Activated CD4-positive, alpha-beta T cell treated with anti-CD3 and anti-CD28 coated beads, Interleukin-10, Interleukin-2, amounts not matched to agents 100 ng/mL and 50 ng/mL, durations not matched to agents 16 hours and 8 hours (primary cell): ENCODE measurements at places on chromosomes 16 and 17.

GRCh38 chr17:10761281-10761680, 31.5 kb upstream of the TMEM220 start:
- DNase-seq = no peak

DNA sequence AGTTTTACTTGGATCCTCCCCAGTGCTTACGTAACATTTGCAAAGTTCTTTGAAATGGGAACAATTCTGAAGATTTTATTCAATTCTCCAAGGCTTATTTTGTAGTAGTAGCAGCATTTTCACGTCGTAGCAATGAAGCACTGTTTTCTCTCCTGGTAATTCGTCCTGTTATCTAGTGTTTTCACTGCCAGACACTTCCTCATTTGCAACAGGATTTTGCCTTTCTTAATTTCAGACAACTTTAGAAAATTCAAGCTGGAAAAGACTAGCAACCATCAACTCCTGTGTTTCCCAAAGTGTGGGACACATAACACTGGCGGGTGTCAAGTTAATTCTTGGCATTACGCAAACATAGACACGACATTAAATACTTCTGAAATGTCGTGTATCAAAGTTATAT, 131.6 kb downstream of the CHD9NB start:
- no peak for DNase-seq

DNA sequence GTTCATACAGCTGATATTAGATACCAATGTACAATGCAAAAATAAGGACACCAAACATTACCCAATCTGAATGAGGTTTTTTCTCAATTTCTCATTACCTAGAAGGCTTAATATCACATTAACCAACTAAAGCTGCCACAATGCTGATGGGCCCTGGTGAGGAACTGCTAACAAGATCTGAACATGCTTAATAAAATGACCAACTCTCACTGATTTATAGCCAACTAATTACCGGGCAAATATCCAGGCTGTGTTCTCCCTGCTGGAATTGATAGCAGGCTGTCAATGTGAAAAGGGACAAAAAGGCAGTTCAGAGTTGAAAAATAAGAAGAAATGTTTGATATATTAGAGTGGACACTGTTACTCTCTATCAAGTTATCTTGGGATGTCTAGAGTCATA, 124.6 kb downstream of the TOX3 start:
- DNase-seq = no peak

- peak; percentile 21 for DNase-seq
Measured at GRCh38 chr16:48607056-48607825, 2.7 kb downstream of the N4BP1 start.

DNA sequence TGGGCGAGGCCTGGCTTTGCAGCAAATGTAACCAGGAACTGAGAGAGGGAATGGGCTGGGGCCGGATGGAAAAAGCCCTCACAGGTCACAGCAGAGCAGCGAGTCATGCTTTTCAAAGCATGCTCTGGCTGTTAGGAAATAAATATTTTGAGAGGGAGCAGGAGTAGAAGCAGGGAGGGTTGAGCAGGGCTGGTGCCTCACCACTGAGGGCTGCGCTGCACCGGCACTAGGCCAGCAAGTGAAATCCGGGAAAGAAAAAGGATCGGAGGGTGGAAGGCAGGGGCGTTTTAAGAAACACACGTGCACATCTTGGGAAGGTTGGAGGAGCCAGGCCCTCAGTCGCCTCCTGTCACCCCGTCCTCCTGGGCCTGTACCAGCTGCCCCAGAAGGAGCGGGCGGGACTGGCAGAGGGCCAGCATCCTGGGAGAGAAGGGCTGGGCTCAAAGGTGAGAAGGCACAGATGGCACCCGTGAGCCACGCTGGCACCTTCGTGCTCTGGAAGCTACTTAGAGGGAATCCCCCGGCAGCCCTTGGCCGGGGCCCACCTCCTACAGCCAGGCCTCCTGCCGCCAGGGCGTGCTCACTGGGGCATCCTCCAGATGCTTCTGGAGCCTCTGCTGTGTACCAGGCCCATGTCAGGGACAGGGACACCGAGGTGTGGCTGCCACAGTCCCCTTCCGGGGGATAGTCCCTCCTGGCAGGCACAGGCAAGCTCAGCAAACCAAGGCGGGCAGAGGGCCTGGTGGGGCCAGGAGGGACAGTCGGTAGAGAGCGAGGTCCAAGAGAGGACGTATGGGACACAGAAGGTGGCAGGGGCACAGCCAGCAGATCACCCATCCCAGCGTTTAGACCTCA, 71.5 kb upstream of the PLCG2 start:
- no peak for DNase-seq

DNA sequence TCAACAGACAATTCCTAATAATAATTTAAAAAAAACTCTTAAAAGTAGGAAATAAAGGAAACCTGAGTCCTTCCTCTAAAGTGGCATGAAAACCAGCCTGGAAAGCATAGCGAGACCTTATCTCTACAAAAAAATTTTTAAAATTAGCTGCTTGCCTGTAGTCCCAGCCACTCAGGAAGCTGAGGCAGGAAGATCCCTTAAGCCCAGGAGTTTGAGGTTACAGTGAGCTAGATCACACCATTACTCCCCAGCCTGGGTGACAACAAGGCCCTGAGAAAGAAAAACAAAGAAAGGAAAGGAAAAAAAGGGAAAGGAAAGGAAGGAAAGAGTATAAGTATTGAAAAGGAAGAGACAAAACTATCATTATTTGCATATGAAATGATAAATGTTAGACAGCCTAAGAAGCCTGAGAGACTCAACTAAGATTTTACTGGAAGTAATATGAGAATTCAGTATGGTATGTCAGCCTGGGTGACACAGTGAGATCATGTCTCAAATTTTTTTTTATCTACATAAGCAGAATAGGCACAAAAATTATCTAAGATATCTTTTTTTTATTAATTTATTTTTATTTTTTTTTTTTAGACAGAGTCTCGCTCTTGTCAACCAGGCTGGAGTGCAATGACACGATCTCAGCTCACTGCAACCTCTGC, 113.0 kb downstream of the GOSR1 start:
- no peak for DNase-seq

DNA sequence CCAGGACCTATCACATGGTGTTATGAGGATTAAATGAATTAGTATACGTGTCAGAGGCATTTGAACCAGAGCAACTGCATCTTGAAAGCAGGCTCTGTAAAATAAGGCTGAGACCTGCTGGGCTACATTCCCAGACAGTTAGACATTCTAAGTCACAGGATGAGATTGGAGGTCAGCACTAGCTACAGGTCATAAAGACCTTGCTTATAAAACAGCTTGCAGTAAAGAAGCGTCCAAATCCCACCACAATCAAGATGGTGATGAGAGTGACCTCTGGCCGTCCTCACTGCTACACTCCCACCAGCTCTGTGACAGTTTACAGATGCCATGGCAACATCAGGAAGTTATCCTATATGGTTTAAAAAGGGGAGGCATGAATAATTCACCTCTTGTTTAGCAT, 71.8 kb downstream of the IRF8 start:
- no peak for DNase-seq

DNA sequence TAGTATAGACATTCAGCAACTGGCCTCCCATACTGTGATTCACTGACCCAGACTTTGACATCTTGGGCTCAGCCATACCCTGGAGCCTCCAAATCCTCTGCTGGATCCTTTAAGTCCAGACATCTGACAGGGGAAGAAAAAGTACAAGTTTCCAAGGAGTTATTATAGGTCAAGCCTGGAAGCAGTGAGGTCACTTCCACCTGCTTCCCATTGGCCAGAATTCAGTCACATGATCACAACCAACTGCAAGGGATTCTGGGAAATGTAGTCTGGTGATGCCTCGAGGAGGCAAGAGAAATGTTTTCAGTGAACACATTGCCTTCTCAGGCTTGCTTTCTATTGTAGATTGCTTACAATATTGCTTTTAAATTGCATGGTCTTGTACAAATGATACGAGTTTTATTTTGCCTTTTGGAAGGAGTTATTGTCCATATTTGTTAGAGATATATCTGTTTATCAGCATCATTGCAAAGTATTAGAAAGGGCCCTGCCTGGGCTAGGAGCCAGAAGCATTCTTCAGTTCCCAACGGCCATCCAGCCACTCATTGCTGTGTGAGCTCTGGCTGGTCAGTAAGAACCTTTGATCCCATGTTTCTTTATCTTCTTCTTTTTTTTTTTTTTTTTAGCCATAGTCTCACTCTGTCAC, 696.9 kb downstream of the WWOX start:
- peak; percentile 82 for DNase-seq

DNA sequence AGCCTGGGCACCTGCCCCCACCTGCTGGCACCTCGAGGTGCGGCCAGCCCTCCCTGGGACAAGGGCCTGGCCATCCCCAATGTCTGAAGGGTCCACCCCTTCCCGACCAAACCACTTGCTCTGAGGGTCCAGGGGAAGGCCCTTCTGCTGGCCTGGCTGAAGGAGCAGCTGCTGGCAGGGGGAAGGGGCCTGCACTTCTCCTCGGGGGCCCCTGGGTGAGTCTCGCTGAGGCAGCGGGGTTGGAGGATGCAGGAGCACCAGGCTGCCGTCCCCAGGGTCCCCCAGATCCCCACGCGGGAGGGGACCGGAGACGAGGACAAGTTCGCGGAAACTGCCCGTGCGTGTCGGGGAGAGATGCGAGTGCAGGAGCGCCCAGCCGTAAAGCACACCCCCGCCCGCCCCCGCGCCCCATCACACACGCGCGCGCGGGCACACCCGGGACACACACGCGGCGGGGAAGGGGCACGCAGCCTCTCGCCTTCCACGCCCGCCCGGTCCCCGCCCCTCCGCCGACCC, 725 bp upstream of the CACNA1H start:
- no peak for DNase-seq

DNA sequence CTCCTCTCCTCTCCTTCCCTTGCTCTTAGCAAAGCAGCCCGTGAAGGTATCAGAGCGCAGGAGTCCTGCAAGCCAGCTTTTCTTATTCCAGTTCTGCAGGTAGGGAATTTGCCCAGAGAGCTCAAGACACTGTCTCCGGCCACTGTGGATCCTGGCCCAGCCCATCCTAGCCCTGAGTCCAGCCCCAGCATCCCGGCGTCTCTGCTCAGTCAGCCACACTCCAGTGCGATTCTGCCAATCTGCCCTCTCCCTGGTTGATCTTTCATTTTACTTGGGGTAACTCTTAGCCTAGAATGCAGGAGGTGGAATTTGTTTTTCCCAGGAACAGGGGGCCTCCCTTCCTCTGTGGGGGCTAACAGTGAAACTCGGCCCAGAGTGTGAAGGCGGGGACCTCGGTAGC, 176.9 kb upstream of the GSE1 start:
- no peak for DNase-seq

DNA sequence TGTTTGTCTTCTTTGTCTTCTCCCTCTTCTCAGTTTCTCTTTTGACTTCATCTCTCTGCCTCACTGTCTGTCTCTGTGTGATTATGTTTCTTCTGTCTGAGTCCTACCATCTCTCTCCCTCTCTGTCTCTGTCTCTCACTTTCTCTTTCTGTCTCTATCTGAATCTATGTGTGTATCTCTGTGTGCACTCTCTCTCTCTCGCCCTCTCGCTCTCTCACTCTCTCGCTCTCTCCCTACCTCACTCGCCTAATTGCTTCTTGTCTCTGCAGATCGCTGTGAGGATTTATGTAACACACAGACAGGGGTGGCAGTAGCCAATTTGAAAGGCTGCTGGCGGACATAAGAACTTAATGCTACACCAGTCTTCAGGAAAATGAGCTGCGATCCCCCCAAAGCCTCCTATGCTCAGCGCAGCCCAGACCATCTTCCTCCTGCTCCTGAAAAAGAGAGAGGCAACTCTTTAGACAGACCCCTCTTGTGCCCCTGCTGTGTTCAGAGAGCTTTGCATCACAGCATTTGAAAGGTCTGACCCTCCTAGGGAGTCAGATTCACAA, 140.9 kb downstream of the CCT6B start:
- DNase-seq = no peak

GRCh38 chr17:30716461-30717290, 107.8 kb downstream of the CRLF3 start:
- DNase-seq = peak; percentile 28

DNA sequence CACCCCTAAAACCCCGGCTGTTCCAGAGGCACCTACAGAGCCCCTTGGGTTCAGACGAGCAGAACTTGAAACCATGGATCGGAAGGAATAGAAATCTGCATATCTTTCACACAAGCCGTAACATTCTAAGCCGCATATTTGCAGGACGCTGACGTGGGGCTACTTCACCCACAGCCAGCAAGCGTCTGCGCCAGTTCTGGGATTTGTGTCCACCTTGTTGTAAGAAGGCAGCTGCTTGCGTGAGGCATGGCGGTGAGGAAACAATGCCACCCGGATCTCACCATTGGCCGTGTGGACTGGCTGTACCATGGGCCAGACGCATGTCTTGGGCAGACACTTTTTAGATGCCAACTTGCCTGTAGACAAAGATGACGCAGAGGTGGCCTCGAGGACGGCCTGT, 34.5 kb downstream of the TNFRSF13B start:
- no peak for DNase-seq

- DNase-seq = no peak
Measured at GRCh38 chr16:27381974-27382855, 19.8 kb upstream of the IL21R start.

- peak; percentile 48 for DNase-seq
Measured at GRCh38 chr16:12896562-12896961, 4.8 kb upstream of the SHISA9 start.

- no peak for DNase-seq
Measured at GRCh38 chr17:17845046-17845775, 8.4 kb upstream of the SREBF1 start.

- no peak for DNase-seq
Measured at GRCh38 chr16:29898135-29898803, 1.1 kb downstream of the SEZ6L2 start.

DNA sequence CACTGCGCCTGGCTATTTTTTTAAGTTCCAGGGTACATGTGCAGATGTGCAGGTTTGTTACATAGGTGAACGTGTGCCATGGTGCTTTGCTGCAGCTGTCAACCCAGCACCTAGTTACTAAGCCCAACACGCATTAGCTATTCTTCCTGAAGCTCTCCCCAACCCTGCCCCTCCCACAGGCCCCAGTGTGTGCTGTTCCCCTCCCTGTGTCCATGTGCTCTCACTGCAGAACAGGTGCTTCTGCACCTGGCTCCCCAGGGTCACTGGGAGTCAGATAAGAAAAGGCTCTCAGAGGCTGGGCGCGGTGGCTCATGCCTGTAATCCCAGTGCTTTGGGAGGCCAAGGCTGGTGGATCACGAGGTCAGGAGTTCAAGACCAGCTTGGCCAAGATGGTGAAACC, 6.2 kb downstream of the HASPIN start:
- no peak for DNase-seq

GRCh38 chr17:51120357-51120738, 320 bp downstream of the SPAG9 start:
- peak; percentile 57 for DNase-seq

- DNase-seq = no peak
Measured at GRCh38 chr17:27552276-27552732, 78.7 kb upstream of the LGALS9 start.
